Endothelial cell (in vitro differentiated cells): ENCODE measurements at places on chromosomes 6 and 20. TPM values are rescaled to one million over a fixed set of nuclear protein-coding genes. Genes with fewer than 3 reads are reported as not detected.

- DNase-seq = no peak
These were observed 374.9 kb upstream of the NOX3 start for GRCh38 chr6:155830531-155830930.

GRCh38 chr6:105620878-105621277 is 218.0 kb upstream of the PREP start:
- no peak for DNase-seq

DNA sequence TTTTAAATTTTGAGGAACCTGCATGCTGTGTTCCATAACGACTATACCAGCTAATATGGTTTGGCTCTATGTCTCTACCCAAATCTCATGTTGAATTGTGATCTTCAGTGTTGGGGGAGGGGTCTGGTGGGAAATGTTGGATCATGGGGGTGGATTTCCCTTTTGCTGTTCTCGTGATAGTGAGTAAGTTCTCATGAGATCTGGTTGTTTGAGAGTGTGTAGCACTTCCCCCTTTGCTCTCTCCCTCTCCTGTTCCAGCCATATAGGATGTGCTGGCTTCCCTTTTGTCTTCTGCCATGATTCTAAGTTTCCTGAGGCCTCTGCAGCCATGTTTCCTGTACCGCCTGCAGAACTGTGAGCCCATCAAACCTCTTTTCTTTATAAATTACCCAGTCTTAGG is 61.8 kb upstream of the NEDD9 start:
- DNase-seq = no peak

SLC32A1 gene
- 3.4 TPM for total RNA-seq

DNA sequence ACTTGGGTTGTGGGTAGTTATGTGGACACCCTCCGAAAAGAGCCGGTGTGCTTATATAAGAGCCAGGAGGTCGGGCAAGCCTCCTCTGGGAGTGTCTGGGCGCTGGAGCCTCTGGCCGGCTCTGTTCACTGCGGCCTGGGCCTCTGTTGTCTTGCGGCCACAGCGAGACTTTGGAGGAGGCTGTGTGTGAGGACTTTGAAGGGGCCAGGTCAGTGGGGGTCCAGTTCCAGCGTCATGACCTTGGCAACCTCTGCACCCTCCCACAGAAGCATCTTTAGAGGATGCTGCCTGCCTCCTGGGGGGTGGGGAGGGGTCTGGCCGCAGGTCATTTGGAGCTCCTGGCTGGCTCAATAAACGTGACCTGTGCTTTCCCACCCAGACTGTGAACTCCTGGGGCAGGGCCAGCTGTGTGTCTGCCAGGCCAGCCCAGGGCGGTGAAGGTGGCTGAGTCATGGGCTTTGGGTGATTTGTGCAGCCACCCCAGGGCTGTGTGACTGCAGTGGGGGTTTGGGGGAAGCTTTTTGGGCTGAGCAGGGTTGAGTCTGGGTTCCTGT is 1.2 kb downstream of the TCEA2 start:
- no peak for DNase-seq

GRCh38 chr6:15502446-15503345 is 160.1 kb downstream of the DTNBP1 start:
- DNase-seq = no peak

MYLIP gene
- 30.1 TPM for total RNA-seq
